ENCODE measurements at places on chromosomes 16 and 17.

GRCh38 chr17:48726114-48726915, 2.2 kb downstream of the HOXB13 start:
- DNase-seq, result no peak

DNA sequence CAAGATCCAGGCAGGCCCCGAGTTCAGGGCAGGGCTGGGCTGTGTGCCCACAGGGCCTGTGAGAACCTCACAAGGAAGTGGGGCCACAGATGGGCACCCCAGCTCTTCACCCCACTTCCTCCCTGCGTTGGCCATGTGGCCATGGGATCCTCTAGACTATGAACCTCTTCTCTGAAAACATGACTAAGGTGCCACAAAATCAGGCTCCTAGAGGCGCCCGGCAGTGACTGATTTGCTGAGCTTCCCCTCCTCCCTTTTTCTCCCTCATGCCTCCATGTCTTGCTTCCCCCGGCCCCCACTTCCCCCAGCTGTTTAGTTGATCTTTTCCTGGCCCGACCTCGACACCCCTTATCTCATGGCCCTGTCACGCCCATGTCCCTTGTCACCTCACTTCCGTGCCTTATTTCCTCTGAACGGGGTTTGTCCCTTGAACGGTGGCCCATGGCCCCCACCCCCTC, 87.1 kb downstream of the KCNJ12 start:
- no peak for DNase-seq

DNA sequence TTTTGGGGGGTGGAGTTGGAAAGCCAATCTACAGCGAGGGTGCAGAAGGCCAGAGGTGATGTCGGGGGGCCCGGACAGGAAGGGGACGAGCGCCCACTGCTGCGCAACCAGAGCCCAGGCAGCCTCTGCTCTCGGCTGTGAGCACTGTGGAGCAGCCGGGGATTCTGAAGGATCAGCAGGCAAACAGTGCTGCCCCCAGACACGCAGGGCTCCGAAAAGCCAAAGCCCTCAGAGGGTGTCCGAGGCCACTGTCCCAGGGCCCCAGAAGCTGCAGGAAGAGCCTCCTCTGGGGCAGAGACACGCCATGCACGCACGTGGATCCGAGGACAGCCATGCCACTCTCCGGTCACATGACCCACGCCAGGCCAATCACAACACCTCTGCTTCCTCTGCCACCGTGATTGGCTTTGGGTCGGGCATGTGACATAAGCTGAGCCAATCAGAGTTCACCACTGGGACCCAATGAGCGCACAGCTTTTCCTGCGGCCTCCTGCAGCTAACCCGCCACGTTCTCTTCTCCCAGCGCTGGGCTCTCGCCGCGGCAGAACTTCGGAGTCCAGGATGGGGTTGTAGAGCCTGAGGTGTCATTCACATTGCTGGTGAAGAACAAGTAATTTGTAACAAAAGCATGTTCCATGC, 40.7 kb downstream of the ACTG1 start:
- no peak for DNase-seq

- DNase-seq, result no peak
These were observed 204.8 kb downstream of the HAPSTR1 start for GRCh38 chr16:9296271-9296590.

DNA sequence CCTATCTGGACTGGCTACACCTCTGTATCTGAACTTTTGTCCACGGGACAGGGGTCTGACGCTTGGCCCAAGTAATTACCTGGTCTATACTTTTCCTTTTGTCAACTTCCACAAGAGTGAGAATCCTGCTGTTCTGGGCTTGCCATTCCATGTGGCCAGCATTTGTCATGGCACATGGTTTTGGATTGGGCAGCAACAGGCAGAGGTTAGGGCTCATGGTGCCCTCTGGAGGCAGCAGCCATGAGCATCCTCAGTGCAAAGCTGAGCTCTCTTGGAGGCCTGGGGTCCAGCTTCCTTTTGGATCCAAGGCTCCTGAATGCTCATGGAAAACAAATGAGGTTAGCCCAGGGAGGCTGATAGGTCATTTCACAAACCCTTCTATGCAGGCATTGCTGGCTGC, 7.5 kb upstream of the EDC4 start:
- no peak for DNase-seq

DNA sequence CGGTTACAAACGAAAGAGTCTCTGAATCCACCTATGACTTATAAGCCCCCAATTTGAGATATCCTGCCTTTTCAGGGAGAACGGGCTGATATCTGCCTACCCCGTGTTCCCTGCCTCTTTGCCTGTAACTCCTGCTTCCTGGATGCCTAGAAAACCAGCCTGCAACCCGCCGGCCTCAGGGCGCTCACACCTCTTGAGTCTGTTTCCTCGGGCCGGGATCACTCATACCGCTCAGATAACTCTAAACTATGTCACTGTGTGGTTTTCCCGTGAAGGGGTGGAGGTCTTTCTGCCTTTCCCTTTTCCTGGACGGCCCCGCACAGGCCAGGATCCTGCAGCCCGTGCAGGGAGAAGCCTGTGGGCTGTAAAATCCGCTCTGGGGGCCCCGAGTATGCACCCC, 10.4 kb downstream of the RPUSD1 start:
- DNase-seq, result no peak

DNA sequence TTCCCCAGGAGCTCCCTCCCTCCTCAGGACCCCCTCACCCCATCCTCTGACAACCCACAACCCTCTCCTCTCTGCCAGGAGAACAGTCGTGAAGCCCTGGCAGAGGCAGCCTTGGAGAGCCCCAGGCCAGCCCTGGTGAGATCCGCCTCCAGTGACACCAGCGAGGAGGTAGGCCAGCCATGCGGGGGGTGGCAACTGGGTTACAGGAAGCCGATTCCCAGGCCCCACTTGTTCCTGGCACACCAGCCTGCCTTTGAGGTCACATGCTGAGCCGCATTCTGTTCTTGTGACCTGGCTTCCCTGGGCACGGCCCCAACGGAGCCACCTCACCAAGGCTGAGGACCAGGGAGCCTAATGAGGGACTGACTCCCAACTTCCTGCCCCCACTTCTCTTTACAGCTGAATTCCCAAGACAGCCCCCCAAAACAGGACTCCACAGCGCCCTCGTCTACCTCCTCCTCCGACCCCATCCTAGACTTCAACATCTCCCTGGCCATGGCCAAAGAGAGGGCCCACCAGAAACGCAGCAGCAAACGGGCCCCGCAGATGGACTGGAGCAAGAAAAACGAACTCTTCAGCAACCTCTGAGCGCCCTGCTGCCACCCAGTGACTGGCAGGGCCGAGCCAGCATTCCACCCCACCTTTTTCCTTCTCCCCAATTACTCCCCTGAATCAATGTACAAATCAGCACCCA, 7.9 kb downstream of the NAT9 start:
- no peak for DNase-seq

DNA sequence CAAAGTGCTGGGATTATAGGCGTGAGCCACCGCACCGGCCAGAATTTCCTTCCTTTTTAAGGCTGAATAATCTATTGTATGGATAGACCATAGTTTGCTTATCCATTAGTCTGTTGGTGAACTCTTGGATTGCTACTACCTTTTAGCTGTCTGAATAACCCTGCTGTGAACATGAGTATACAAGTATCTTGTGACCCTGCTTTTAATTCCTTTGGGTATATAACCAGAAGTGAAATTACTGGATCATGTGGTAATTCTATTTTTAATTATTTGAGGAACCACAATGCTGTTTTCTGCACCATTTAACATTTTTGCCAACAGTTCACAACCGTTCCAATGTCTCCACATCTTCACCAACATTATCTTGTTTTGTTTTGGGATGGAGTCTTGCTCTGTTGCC, 4.6 kb upstream of the OTOA start:
- no peak for DNase-seq

- no peak for DNase-seq
These were observed 29.2 kb downstream of the ATPAF2 start for GRCh38 chr17:18009609-18010420.

GRCh38 chr17:58113947-58114346, 30.7 kb downstream of the DYNLL2 start:
- no peak for DNase-seq

- no peak for DNase-seq
These were observed 2.5 kb downstream of the IRX6 start for GRCh38 chr16:55326261-55327092.

- DNase-seq, result no peak
These were observed 342.7 kb downstream of the SOX9 start for GRCh38 chr17:72463287-72464102.

DNA sequence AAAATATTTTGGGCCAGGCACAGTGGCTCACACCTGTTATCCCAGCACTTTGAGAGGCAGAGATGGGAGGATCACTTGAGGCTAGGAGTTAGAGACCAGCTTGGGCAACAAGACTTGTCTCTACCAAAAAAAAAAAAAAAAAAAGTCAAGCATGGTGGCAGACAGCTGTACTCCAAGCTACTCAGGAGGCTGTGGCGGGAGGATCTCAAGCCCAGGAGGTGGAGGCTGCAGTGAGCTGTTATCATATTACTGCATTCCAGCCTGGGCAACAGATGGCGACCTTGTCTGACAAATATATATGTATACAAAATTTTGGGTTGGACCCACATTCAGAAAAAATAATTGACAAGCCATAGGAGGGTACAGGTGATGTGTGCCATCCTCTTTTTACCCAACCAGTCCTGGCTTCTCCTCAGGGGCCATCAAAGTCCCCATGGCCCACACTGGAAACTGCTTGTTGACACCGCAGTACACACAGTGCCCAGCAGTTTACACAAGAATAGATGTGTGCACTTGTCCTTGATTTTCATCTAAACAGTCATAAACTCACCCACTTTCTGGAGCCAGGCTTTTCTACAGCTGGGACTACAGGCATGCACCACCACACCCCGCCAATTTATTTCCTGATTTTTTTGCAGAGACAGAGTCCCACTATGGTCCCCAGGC, 1.7 kb downstream of the CES2 start:
- no peak for DNase-seq

GRCh38 chr17:2889256-2889655, 93.0 kb downstream of the RAP1GAP2 start:
- no peak for DNase-seq

Data from stimulated activated CD4-positive, alpha-beta T cell treated with anti-CD3 and anti-CD28 coated beads, Interleukin-15, amount 100 ng/mL, for 48 hours (primary cell).